ENCODE measurements at places on chromosomes 1 and 21.

DNA sequence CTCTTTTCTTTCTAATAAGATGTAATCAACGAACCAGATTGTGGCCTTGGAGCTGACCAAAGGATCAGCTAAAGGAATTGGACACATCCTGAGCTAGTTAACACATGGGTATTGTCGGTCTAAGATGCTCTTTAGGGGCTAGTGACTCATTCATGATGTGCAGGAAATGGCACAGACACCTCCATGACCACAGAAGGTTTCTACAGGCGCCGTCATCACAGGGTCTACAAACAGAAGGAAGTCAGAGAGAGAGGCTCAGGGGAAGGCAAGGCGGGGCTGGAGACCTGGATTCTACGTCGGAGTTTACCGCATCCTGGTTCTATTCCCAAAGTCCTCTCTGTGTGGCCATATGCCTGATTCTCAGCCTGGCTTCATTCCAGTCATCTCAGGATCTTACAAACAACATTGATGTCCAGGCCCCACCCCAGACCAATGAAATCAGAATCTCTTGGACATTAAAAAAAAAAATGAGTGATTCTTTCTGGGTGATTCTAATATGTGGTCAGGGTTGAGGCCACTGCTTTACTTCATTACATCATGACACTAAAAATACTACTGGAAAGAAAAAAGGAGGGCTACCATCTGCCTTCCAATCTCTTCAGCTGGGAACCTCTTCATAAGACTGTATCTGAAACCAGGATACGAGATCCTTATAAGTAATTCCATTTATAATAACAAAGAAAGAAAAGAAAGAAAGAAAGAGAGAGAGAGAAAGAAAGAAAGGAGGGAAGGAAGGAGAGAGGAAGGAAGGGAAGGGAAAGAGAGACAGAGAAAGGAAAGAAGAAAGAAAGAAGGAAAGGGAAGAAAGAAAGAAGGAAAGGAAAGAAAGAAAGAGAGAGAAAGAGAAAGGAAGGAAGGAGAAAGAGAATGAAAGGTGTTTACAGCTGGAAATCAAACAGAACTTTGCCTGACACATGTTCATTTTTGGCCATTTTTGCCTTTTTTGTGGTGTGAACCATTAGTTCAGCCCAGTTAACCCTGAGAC, 11.6 kb upstream of the KCNJ15 start:
- DNase-seq, result peak; percentile 46

- no peak for DNase-seq
Measured at GRCh38 chr1:100267284-100267683, 1.3 kb downstream of the RTCA start.

GRCh38 chr1:42937836-42938644, 20.6 kb downstream of the SLC2A1 start:
- DNase-seq, result no peak

DNA sequence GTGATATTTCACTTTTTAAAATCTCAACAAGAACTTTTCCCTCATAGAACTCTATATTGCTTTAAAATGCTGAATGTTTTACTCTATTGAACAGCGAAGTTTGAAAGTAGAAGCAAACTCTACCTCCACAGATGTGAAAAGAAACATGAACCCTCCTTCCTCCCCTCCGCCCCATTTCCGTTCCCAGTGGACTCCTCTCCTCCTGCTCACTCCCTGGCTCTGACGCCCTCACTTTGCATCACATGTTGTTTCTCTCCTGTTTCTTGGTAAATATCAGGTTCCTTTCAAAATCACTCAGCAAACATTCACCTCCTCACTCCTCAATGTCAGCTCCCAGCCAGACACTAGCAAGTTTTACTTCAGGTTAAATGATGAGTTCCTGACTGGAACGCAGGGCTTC, 34.6 kb downstream of the KCNH1 start:
- DNase-seq, result no peak

- no peak for DNase-seq
Measured at GRCh38 chr1:173297798-173298391, 90.8 kb upstream of the TNFSF4 start.

DNA sequence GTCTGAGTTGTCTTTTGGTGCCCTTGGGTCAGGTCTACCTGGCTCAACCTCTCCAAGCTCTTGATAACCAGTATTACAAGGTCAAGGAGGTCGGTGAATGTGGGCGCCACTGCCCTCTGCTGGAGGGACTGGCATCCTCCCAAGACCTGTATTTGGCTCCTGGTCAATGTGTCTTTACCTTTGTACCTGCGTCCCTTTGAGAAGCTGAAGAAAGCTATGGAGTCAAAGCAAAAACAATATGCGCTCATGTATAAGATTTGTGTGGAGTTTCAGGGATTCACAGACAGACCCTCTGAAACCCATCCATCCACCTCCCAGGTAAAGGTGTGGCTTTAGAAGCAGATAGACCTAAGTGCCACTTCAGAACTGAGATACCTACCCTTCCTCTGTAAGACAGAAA, 61.8 kb upstream of the NBL1 start:
- DNase-seq, result peak; percentile 80

DNA sequence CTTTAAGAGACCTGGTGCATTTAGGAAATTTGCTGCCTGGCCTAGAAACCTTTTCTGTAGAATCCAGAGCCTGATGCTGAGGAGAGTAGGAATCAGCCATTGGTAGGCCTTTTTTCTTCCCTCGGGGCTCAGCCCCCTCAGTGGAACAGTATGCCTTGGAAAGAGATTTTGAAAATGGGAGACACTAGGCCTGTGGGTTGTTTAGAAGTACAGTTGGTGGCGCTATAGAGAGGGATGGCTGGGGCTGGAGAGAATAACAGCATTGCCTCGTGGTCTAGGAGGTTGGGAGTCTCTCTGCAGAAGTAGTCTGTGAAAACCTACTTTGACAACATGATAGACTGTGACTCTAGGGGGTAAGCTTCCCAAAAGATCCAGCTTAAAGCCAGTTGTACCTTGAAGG, 8.2 kb downstream of the KIF2C start:
- no peak for DNase-seq

DNA sequence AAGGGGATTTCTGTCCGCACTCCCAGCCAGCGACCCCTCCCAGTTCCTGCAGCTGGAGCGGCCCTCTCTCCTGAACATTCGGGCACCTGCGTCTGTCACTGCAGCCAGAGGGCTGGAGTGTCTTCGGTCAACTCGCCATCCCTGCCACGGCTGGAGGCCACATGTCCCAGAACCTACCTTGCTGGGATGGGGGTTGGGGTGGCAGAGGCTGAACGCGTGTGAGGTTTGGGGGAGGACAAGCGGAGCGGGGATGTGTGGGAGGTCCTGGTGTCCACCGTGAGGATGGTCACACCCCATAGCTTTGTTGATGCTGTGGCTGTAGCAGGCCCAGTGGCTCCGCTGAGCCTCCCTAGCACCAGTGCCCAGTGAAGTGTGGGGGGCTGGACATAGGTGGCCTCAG, 14.8 kb upstream of the C1orf174 start:
- DNase-seq, result no peak

GRCh38 chr1:63920154-63921117, 146.6 kb downstream of the ROR1 start:
- DNase-seq, result no peak

DNA sequence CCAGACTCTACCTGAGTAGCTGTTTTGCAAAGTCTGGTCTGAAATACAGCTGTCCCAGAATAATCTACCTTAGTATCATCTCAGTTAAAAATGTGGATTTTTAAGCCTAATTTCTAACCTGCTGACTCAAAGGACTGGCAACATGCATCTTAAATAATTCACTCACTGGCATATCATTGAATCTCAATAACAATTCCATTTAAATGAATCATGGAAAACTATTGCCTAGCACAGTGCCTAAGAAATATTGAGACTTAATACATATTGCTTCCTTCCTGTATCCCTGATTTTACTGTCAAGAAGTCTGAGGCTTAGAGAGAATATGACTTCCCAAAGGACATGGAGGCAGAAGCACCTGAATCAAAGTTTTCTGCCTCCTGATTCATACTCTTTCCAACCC, 3.1 kb downstream of the CCDC190 start:
- DNase-seq, result no peak

DNA sequence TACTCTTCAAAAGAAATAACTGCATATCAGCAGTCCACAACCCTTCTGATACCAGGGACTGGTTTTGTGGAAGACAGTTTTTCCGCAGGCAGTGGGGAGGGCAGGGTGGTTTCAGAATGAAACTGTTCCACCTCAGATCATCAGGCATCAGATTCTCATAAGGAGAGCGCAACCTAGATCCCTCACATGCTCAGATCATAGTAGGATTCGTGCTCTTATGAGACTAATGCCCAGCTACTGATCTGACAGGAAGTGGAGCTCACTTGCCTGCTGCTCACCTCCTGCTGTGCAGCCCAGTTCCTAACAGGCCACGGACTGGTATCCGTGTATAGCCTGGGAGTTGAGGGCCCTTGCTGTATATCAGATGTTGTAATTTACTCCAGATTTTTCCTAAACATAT, 11.5 kb downstream of the RO60 start:
- DNase-seq, result no peak

- DNase-seq, result no peak
Measured at GRCh38 chr1:159737238-159737916, 23.0 kb upstream of the CRP start.

DNA sequence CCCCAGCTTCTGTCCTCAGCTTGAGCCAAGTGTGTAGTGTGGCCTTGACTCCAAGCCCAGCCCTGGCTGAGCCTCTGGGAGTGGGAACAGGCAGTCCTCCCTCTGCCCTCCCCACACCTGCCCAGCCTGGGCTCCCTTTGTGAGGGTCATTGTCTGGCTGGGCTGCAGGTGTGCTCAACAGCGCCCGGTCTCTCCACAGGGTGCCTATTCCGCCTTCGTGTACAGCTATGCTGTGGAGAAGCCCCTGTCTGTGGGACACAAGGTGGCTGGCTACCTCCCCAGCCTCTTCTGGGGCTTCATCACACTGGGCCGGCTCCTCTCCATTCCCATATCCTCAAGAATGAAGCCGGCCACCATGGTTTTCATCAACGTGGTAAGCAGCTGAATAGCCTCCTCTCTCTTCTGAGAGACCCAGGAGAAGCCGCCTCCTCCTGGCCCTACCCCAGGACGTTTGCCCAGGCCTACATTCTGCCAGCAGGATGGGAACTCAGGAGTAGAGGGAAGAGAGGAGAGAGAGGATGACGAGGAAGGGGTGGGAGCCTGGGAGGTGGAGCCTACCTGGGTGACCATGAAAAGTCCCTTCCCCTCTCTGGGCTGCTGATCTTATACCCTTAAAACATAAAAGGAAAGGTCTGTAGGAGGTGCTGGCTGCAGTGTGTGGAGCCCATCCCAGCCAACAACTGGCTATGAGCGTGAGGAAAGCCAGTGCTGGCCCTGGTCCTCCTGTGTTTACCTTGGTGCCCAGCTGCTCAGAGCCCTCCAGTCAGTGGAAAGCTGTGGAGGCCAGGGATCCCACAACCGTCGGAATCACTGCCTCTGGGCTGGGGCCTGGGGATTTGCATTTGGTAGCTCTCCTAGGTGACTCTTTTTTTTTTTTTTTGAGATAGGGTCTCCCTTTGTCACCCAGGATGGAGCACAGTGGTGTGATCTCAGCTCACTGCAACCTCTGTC, 45.7 kb downstream of the ELK4 start:
- DNase-seq, result no peak

DNA sequence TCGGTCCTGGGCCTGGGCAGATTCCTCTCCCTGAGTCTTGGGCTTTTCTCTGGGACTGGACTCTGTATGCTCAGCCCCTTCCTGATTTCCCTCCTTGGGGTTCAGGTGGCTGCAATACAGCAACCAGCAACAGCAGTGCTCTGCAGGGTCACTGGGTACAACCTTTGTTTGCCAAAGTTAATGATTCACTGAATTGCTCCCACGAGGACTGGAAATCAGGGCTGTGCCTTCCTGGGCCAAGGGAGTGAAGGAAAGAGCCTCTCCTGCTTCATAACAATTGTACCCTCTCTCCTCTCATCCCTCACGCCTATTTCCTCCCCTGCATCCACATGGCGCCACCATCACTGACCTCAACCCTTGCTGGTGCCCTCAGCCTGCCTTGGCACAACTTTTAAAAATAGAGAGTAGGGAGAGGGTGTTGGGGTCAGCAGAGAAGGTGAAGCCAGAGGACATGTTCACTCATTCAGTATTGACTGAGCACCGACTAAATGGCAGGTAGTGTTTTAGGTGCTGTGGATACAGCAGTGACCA, 52.8 kb upstream of the GOLT1A start:
- DNase-seq, result no peak

GRCh38 chr1:92601044-92601443, 114.3 kb upstream of the GFI1 start:
- DNase-seq, result no peak

- no peak for DNase-seq
Measured at GRCh38 chr1:151838222-151839081, 1.2 kb downstream of the C2CD4D start.

GRCh38 chr1:58257003-58257402, 289.5 kb downstream of the OMA1 start:
- DNase-seq, result no peak

DNA sequence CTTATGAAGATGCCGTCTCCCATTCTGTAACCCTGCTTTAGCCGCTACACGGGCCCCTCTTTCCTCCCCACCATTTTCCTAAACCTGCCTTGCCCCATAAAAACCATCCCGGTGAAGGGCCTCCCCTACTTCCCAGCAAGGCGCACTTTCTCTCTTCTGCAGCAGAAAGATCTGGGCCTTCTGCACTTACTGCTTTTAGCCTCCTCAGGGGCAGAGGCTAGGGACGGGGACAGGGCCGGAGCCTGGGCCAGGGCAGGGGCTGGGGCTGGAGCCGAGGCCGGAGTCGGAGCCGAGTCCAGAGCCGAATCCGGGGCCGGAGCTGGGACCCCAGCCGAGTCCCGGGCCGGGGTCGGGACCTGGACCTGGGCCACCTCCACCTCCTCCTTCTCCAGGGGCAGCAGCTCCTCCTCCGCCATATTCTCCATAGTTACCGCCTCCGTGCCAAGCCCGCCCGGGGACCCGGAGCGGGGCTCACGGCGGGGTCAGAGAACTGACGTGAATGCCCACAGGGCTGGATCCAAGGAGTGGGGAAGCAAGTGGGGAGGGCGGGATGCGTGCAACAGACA, 382 bp downstream of the TRMT1L start:
- DNase-seq, result no peak

- no peak for DNase-seq
Measured at GRCh38 chr21:45630066-45630694, 13.3 kb upstream of the PCBP3 start.

DNA sequence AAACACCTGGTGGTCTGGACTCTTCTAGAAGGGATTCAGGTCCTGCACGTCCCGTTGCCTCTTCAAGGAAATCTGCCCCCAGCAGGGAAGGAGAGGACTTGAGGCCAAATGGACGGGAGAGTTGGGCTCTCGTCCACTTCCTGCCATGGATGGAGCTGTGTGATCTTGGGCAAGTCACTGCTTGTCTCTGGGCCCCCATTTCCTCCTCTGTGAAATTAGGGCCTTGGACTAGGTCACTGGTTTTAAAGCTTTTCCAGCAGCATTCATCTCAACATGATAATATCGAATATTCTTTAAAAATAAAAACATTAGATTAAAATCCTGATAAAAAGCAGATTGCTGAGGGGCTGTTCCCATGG, 26.9 kb downstream of the LHX4 start:
- no peak for DNase-seq

- no peak for DNase-seq
Measured at GRCh38 chr1:198809247-198809646, 170.4 kb downstream of the PTPRC start.

- DNase-seq, result no peak
Measured at GRCh38 chr1:159873530-159874143, 11.2 kb upstream of the VSIG8 start.

GRCh38 chr1:27332536-27333281, 9.1 kb upstream of the SYTL1 start:
- DNase-seq, result peak; percentile 46

- no peak for DNase-seq
Measured at GRCh38 chr21:29115899-29116298, 14.5 kb upstream of the MAP3K7CL start.

- DNase-seq, result no peak
Measured at GRCh38 chr1:230139741-230140140, 72.7 kb downstream of the GALNT2 start.
